ENCODE measurements at places on chromosomes 2 and 18. TPM values are rescaled to one million over a fixed set of nuclear protein-coding genes. Genes with fewer than 3 reads are reported as not detected.

GRCh38 chr2:237026981-237027711 is 58.5 kb upstream of the COPS8 start:
- peak; percentile 85 for DNase-seq

- peak; percentile 78 for DNase-seq
Observed at GRCh38 chr2:212414767-212415211, 123.8 kb downstream of the ERBB4 start.

GRCh38 chr2:240129731-240130392 is 6.2 kb downstream of the COPS9 start:
- no peak for DNase-seq

WNT10A gene
- total RNA-seq, result 0.04 TPM

ASXL3 gene
- total RNA-seq, result 8.2 TPM

GRCh38 chr18:72985686-72986085 is 117.9 kb upstream of the NETO1 start:
- DNase-seq, result no peak

PLGLB1 gene
- 1.6 TPM for total RNA-seq

CPO gene
- total RNA-seq, result 0.13 TPM

DNA sequence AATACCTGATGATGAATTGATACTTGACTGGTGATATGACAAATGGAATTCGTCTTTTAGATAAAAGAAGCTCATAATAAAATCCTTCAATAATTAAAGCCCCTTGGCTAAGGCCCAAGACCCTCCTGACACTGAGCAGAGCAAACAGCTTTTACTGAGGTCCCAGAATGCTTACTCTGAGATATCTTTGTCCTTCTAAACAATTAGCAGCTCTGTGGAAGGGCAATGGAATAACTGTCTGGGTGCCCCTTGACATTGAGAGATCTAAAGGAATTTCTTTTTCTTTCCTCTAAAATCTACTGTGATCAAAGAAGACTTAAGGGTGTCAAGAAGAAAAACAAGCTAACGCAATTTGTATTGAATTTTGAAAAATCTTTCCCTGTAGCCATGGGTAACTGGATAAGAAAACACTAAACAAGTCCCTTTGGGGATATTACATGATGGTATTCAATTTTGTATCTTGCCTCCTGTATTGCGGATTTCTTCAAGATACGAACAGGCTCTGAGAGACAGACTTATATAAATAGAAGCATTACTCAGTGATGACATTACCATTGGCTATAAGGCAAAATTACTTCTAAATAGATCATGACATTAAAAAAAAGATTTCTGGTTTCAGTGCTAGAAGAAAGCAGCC is 128.8 kb downstream of the MREG start:
- DNase-seq, result peak; percentile 92

DNA sequence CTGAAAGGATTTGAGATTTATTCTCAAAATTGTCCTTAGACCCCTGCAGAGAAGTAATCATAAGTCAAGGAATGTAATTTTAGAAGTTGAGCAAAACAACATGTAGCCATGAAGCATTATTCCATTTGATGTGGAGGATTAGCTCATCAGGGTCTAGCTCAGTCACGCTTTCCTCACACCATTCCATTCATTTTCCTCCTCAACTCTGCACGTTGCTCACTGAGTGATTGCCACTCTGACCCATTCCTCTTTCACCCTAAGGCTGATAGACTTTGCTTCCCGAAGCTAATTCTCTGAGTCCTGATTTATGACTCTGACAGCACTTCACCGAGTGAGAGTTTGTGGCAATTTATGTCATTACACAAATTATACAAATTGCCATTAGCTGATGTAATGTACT is 820.6 kb upstream of the PIK3C3 start:
- DNase-seq, result no peak

DNA sequence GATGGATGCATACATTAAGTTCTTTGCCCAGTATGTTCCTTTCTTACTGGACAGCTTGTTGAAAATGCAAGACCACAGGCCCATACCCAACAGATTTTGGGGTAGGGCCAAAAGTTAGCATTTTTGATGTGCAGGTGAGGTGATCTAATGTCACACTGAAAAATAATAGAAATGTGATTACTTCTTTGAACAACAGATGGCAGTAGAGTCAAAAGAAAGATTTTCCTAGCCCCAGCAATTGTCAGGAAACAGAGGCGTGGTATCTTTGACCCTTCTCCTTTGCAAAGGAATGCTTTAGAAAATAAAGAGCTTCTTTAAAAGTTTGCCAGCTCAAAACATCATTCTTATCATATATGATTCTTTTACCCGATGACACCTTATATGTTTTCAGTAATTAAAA is 343.6 kb upstream of the SYT4 start:
- peak; percentile 63 for DNase-seq

DNA sequence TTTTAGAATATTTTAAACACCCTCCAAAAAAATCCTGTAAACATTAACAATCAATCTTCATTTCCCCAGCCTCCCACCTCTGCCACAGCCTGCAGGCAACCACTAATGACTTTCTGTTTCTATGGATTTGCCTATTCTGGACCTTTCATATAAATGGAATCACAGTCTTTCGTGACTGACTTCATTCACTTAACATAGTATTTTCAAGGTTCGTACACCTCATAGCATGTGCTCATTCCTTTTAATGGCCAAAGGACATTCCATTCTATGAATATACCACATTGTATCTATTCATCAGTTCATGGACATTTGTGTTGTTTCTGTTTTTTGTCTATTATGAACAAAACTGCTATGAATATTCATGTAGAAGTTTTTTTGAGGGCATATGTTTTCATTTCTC is 48.5 kb downstream of the NAT8 start:
- no peak for DNase-seq

TRAPPC8 gene
- total RNA-seq, result 36.4 TPM

KIF5C gene
- 0.66 TPM for total RNA-seq

IL36A gene
- total RNA-seq, result not detected

ZAP70 gene
- 3.2 TPM for total RNA-seq

PLCD4 gene
- total RNA-seq, result 41.8 TPM

DNA sequence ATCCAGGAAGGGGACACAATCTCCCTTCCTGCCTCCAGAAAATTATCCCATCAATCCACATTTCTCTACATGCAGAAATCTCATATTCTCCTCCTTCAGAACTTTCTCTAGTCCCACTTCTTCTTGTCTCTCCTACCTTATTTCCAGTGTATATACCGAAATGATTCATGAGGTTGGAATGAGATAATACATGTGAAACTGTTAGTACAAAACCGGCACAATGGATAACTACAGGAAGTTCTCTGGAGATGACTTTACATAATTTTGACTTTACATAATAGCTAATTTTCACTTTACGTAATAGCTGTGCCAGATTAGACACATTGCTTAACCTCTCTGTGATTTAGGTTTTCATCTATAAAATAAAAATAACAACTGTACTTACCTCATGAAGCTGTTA is 801.3 kb downstream of the ERBB4 start:
- DNase-seq, result no peak

FAM237A gene
- not detected for total RNA-seq

Measured in muscle of leg (tissue), 16 donors.